ENCODE measurements at places on chromosomes 12 and 14. TPM values are rescaled to one million over a fixed set of nuclear protein-coding genes. Genes with fewer than 3 reads are reported as not detected.

The CLEC4C gene
- polyA plus RNA-seq, result not detected

The MYO1H gene
- 0.07 TPM for polyA plus RNA-seq

The BIN2 gene
- polyA plus RNA-seq, result 1.1 TPM

The C2CD5 gene
- 21.6 TPM for polyA plus RNA-seq

The STON2 gene
- 0.76 TPM for polyA plus RNA-seq

The CCDC197 gene
- polyA plus RNA-seq, result not detected

The PRH2 gene
- polyA plus RNA-seq, result 0.42 TPM

The RFLNA gene
- polyA plus RNA-seq, result 0.30 TPM

The GLIPR1L1 gene
- not detected for polyA plus RNA-seq

The ACSS3 gene
- polyA plus RNA-seq, result 1.9 TPM

The ACSM4 gene
- polyA plus RNA-seq, result not detected

DNA sequence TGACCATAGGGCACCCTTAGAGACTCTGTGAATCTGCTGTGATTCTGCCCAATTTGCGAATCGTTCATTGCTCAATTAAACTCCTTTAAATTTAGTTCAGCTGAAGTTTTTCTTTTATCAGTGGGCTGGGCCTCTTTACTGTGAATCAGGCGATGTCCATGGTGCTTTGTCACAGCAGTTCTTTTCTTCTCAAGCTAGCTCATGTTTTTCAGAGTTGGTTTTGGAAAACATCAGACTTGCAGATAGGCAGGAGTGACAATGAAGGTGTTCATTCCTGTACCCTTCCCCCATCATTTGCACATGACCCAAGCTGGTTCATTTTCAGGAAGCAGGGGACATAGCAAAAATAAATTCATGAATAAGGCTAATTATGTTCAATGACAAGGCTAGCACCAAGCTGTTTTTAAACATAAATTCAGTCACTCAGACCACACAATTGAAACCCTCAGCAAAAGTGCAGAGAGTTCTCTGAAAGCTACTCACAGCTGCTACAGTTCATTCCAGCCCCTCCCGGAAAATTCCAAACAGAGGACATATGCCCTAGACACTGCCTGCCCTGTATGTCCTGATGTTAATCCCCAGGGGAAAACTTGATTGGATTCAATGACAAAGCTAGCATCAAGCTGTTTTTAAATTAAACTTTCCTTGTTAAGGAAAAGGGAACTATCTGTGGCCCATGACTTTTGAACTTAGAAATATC is 383.3 kb downstream of the C12orf75 start:
- no peak for DNase-seq

- DNase-seq, result no peak
Observed at GRCh38 chr14:61459229-61459628, 137.8 kb downstream of the PRKCH start.

DNA sequence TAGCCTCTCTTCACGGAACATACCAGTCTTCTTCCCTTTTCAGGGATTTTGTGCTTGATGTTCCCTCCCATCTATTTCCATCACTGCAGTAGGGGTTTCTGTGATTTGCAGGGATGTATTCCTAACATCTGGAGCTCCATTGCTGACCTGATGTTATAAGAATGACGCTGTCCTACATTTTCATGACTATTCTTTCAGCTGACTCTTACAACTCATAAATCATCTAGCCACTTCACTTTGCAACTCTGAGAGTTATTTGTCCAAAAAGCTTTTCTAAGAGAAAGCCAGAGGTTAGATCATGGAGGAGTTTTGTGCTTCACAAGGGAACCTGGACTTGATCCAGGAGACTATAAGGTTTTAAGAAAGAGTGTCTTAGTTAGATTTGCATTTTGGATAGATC is 116.6 kb upstream of the FAR2 start:
- no peak for DNase-seq

- no peak for DNase-seq
Observed at GRCh38 chr14:24630087-24630871, 3.7 kb downstream of the GZMB start.

DNA sequence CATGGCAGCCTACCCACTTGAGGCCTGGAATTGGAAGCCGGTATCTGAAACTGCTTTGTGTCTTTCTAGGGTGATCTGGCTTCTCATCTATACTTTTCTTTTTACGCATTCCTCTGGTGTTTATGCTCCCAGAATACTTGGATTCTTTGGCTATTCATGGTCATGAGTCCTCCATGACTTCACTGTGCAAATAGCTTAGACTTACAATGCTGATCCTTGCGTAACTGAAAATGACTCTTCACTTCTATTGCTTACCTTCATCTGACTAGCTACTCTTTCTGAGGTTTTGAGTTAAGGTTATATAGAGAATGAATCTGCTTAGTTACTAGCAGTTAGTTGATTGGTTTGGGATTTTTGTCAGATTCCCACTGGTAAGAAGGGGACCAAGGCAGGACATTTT is 121.7 kb upstream of the NOVA1 start:
- no peak for DNase-seq

- DNase-seq, result no peak
Observed at GRCh38 chr12:66111605-66112004, 18.9 kb downstream of the LLPH start.

GRCh38 chr12:104177663-104178501 is 37.7 kb upstream of the TXNRD1 start:
- no peak for DNase-seq

DNA sequence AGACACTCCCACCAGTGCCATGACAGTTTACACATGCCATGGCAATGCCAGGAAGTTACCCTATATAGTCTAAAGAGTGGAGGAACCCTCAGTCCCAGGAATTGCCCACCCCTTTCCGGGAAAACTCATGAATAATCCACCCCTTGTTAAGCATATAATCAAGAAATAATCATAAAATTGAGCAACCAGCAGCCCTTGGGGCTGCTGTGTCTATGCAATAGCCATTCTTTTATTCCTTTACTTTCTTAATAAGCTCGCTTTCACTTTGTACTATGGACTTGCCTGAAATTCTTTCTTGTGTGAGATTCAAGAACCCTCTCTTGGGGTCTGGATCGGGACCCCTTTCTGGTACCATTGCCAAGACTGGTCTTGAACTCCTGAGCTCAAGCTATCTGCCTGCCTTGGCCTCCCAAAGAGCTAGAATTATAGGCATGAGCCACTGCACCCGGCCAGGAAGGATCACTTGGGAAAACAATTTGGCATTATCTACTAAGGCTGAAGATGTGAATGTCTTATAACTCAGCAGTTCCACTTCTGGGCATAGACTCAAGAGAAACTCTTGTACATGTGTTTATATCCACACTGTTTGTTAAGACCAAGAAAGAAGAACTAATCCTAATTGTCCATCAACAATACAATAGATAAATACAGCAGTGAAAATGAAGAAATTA is 35.9 kb upstream of the CEP83 start:
- DNase-seq, result no peak

GRCh38 chr14:82537831-82538230 is 1004.2 kb upstream of the SEL1L start:
- no peak for DNase-seq

DNA sequence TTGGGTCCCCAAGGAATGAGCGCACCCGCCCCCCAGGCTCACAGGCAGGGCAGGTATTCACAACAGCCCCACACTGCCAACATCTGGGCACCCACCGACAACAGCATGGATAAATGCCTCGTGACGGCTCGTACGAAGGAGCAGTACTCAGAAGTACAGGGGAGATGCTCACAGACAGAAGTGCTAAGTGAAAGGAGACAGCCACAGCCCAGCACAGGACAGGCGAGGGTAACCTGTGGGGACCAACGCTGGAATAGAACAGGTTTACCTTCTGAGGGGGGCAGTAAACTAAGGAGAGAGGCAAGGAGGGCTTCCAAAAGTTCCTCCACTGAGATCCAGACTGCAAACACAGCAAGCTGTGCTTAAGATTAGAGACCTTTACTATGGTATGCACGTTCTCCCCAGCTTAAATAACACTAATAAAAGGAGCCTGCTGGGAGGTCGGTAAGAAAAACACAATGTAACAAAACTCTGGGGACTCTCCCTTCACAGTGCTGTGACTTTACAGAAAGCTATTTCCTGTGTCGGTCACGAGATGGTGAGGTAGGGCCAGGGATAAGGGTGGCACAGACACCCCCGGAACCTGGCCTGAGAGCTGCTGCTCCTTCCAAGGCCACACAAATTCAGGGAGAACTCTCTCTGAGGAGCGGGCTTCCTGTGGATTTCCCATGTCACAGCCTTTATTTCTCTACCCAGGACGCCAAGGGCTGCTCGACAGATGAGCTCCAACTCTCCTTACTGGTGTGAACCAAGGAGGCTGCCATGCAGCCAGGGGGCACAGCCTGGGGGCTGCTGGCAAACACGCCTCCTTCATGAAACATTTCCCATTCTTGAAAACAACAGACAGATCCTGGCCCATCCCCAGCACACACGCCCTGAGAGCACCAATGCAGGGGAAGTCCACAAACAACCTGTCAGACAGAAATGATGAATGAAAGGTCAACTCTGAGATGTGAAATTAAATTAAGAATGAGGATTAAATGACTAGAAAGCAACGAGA is 26.3 kb downstream of the SLC15A4 start:
- no peak for DNase-seq

- DNase-seq, result no peak
Observed at GRCh38 chr14:72685456-72685855, 208.4 kb downstream of the DPF3 start.

- no peak for DNase-seq
Observed at GRCh38 chr12:104588047-104588920, 131.5 kb downstream of the CHST11 start.

GRCh38 chr14:97458255-97458654 is 661.1 kb downstream of the VRK1 start:
- DNase-seq, result no peak

- no peak for DNase-seq
Observed at GRCh38 chr12:47576289-47576945, 129.4 kb downstream of the RPAP3 start.

DNA sequence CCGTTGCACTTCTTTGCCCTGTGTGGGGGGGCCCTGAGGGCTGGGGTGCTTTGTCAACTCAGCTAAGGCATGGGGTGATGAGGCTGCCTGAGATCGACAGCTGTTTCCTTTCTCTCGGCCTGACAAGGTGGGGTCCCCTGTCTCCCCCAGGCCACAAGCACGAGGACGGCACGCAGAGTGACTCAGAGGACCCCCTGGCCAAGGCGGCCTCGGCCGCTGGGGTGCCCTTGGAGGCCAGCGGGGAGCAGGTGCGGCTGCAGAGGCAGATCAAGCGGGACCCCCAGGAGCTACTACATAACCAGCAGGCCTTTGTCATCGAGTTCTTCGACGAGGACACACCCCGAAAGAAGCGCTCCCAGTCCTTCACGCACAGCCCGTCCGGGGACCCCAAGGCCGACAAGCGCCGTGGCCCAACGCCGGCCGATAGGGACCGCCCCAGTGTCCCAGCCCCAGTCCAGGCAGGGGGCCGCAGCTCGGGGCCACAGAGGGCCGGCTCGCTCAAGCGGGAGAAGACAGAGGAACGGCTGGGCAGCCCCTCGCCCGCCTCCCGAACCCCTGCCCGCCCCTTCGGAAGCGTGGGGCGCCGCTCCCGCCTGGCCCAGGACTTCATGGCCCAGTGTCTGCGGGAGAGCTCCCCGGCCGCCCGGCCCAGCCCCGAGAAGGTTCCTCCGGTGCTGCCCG is 18.8 kb downstream of the CEP170B start:
- no peak for DNase-seq

GRCh38 chr12:131249246-131250027 is 295.7 kb downstream of the ADGRD1 start:
- no peak for DNase-seq

DNA sequence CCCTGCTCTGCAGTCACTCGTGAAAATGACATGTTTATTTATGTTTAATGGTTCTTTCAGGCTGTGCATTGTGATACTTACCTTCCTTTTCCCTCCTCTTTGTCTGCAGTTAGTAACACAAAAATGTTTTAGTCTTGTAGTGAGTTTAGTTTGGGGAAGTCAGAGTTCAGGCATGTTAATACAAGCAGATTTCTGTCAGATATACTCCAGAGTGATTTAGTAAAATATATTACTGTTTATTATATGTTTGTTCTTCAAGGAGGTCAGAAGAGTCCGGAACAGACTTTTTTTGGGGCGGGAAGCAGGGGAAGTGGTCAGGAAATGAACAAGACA is 28.7 kb downstream of the MSRB3 start:
- DNase-seq, result no peak

DNA sequence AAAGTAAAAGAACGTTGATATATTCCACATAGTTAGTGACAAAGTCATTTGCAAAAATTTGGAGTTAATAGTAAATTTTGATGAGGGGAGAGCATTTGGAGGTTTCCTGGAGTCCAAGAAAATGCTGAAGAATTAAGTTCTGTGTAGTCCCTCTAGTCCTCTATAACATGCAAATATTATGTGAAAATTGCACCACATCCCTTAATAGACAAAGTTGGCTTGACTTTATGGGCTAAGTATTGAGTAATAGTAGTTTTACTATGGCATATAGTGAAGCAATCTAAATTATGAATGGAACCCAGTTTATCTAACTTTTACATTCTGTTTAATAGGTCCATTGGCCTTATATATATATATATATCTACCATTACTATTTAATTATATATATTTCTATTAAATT is 66.4 kb upstream of the DCN start:
- no peak for DNase-seq

Measured in pancreas (tissue), 10 donors.